ENCODE measurements at places on chromosomes 12 and 14. TPM values are rescaled to one million over a fixed set of nuclear protein-coding genes. Genes with fewer than 3 reads are reported as not detected.

The MIP gene
- not detected for total RNA-seq

The GRIP1 gene
- total RNA-seq, result 15.2 TPM

DNA sequence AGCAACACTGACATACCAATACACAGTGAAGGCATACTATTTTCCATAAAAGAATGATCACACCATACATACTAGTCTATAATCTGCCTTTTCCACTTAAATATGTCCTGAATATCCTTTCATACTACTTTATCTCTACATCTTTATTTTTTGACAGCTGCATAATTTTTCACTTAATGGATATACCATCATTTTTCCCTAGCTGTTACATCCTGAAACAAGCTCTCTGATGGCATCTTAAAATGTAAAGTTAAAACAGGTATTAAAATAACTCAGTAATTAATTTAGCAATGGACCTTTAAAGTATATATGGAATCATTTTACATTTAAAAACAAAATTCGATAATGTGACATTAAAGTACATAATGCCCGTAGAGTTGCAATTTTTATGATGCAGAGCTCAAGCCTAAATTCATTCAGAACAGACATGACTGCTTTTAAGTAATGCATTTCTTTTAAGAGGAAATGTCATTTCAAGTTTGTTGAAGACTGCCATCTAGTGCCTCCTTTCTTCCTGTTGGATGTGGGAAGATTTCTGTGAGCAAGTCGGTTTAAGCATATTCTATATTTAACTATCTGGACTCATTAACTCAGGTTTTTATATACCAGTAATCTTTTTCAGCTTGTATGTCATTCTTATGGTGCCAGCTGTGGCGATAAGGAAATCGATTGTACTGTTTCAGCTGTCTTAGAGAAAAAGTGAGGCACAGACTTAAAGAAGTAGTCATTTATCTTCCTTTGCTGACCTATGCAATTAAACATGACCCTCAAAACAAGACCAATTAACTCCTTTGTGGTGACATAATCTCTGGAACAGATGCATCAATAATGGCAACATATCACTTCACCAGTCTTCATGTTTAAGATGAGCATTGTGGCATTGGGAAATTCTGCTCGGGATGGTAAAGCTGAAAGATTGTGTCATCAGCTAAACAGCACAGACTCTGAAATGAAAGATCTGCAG, 20.3 kb downstream of the PRICKLE1 start:
- DNase-seq, result no peak

The LRCOL1 gene
- not detected for total RNA-seq

DNA sequence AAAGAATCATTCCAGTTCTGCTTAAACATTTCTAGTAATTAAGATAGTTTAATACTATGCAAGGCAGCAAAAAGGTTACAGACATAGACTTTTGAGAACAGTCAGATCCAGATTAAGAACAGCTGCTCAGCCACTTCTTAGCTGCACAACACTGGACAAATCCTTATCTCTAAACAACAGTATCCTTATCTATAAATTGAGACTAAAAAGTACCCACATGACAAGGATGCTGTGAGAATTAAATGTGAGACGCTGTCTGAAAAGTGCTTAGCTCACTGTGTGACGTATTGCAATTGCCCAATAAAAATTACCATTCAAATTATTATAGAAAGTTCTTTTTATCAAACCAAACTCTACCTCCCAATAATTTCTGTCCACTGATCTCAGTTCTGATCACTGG, 35.5 kb downstream of the BORCS5 start:
- DNase-seq, result no peak

DNA sequence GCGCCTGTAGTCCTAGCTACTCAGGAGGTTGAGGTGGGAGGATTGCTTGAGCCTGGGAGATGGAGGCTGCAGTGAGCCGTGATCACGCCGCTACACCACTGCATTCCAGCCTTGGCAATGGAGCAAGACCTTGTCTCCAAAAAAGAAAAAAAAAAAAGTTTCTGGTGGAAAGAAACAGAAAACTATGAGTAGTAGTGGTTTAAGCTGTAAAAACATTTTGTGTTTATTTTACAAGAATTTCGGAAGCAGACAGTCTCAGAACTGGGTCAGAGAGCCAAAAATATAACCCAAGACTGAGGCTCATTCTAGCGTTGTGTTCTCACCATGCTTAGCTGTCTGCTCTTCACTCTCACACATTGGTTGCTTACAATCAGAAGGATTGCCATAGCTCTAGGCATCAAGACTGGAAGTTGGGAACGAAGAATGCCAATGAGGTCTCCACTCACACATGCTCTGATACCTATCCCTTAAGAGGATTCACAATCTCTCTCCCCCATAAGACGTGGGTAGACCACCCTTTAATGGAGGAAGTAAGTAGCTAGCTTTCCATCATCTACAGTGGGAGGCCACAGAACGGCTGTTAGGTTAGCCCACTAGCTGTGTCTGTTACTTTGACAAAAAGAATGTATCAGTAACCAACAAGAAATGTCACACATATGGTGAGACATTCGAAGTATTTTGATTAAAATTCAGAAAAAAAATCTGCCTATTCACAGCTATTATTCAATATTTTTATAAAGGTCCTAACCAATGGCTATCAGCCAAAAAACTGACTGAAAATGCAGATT, 117.6 kb upstream of the RASSF8 start:
- DNase-seq, result no peak

The CD69 gene
- 2.5 TPM for total RNA-seq

DNA sequence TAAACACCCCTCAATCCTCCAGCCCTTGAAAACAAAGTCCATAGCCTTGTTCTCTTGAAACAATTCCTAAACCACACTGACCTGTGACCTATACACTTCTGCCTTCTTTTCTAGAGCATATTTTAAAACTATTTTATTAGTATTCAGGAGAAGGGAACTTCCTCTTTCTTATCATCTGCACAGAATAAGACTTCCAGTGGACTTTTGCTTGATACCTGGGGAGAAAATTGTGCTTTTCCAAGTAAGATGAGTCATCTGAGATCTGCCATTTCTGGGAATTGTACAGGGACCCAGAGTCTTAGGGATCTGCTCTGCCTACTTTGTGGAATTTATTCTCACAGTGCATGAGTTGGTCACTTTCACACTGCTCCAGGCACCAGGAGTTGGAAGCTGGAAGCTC, 10.5 kb upstream of the WNT5B start:
- DNase-seq, result no peak

GRCh38 chr12:89873745-89874144, 165.1 kb upstream of the ATP2B1 start:
- DNase-seq, result no peak

The TRIM9 gene
- total RNA-seq, result 0.86 TPM

DNA sequence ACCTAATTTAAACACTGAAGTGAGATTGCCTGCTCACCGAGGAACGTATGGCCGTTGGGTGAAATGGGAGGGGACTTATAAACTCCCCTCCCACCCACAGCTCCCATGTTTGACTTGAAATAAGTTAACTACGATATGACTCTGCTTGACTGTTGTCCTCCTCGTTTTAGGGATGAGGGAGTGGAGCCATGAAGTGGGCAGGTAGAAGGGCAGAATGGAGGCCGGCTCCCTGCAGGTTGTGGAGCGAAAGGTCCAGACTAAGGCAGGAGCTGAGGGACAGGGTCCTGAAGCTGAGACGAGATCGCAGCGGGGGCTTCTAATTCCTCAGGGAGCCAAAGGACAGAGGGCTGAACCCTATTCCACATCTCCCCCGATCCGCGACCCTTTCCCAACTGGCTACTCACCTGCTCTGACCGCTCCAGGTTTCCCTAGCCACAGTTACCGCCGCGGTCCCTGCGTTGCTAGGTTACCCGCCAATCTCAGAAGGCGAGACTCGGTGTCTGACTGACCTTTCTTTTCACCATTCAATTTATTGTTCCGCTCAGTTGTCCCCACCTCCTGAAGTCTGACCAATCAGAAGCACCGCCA, 577 bp upstream of the TPCN1 start:
- no peak for DNase-seq

DNA sequence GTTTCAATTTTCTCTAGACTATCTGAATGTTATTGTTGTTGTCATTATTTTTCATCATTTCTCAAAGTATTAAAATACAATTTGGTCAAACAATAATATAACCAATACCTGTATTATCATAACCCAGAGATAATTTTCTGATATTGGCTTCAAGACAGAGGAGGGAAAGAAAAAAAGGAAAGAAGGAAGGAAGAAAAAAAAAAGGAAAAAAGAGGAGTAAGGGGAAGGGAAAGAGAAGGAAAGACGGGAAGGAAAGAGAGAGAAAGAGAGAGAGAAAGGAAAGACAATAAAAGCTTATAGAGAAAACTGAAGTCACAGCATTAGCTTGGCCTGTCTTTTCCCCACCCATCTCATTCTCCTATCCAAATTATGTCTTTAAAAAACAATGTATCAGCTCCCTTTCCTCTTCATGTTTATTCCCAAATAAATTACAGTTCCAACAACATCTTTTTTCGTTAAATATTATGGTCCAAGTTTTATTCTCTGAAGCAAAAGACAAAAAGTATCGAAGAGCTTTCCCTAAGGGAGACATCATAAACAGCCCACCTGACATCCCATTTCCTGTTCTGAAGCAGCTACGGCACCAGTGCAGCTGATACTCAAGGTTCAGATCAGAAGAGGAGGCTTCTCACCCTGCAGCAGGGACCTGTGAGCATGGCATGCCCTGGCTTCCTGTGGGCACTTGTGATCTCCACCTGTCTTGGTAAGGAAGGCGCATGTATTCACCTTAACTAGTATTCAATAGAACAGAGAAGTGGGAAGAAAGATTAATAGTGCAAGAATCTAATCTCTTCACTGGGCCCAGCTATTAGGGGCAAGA, 308.3 kb downstream of the DAD1 start:
- DNase-seq, result no peak

- DNase-seq, result no peak
These were observed 550.9 kb downstream of the BCL11B start for GRCh38 chr14:98721061-98721460.
